ENCODE measurements at places on chromosomes 2 and 18.
A peak's percentile ranks its signal among the peaks of the same experiment; 100 is the strongest.

GRCh38 chr2:33277002-33277426, 199.4 kb upstream of the RASGRP3 start:
- no peak for DNase-seq

- no peak for DNase-seq
Observed at GRCh38 chr2:55111570-55112228, 61.4 kb upstream of the RTN4 start.

GRCh38 chr2:154713675-154714074, 15.2 kb downstream of the KCNJ3 start:
- DNase-seq, result no peak

DNA sequence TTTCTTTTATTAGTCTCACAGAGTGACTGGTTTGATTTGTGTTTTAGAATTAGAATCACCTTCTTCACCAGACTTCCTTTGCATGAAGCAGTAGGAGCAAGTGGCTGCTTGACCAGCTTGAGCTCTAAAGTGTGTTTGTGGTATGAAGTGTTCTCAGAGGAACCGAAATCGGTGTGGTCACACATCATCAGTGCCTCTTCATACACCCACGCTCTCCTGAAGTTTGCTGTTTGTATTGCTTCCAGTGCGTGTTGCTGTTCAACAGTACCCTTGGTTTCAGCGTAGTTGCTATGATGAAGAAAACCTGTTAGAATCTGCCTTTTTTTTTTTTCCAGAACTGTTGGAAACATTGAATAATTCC, 77.9 kb downstream of the LIMS1 start:
- no peak for DNase-seq

DNA sequence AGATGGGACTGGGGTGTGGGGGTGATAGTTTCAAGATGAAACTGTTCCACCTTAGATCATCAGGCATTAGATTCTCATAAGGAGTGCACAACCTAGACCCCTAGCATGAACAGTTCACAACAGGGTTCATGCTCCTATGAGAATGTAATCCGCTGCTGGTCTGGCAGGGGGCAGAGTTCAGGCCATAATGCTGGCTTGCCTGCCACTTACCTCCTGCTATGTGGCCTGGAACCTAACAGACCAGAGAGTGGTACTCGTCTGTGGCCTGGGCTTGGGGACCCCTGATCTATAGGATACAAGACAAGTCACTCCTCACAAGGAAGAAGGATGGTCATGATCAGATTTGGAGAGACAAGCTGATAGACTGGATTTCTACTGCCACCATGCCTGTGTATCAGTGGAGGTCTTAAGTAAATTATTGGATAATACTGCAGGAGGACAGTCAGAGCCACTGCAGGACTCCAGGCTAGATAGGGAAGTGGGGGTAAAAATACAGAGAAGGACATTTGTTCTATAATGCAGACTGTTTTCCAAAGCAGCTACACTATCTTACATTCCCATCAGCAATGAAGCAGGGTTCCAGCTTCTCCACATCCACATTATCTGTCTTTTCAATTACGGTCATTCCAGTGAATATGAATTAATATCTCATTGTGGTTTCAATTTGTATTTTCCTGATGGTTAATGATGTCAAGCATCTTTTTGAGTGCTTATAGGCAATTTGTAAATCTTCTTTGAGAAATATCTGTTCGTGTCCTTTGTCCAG, 28.8 kb upstream of the APOB start:
- DNase-seq, result no peak

- DNase-seq, result peak; percentile 72
Observed at GRCh38 chr2:147910990-147911473, 66.2 kb downstream of the ACVR2A start.

DNA sequence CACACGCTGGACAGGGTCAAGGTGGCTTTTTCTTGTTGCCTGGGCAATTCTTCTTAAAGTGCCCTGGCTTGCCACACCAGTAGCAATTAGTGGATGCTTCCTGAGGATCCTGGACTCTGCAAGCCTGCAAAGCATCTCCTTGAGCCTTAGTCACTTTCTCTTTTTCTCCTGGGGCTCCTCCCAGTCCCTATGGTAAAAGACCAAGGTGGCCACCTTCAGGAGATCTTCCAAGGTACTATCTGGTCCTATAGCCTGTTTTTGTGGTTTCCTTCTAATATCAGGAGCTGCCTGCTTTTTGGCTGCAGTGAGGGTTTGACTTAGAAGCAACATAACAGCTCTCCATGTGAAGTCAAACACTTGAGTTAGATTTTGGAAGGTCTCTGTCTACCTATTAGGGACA, 33.3 kb upstream of the GMCL1 start:
- no peak for DNase-seq

- DNase-seq, result no peak
Observed at GRCh38 chr18:35982409-35983114, 10.1 kb downstream of the RMP24 start.

DNA sequence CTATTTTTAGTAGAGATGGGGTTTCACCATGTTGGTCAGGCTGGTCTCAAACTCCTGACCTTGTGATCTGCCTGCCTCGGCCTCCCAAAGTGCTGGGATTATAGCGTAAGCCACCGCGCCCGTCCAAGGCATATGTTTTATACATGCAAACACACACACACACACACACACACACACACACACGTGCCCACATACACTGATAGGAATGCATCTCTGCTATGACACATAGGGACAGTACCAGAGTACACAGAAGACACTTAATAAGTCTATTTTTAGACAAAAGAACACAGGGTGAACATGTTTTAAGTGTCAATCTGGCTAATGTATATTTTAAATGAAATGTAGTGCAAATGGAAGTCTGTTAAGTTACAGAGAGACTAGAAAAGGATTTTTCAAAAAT, 10.7 kb upstream of the RNF103 start:
- DNase-seq, result no peak

DNA sequence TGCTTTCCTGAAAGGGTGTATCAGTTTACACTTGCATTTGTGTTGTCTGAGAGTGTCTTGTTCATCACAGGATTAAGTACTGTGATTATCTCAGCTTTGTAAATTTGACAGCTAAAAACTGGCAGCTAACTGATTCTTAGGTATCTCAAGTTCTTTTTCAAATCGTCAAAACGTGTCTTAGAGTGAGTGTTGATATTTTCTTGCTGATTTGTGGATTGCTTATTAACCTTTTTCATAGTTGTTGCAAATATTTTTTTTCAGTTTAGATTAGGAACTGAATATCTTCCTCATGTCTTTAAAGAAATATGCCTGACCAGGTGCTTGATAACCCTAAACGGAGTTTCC, 41.9 kb downstream of the LRRFIP1 start:
- DNase-seq, result no peak

GRCh38 chr2:8355102-8355859, 326.6 kb upstream of the ID2 start:
- DNase-seq, result no peak

DNA sequence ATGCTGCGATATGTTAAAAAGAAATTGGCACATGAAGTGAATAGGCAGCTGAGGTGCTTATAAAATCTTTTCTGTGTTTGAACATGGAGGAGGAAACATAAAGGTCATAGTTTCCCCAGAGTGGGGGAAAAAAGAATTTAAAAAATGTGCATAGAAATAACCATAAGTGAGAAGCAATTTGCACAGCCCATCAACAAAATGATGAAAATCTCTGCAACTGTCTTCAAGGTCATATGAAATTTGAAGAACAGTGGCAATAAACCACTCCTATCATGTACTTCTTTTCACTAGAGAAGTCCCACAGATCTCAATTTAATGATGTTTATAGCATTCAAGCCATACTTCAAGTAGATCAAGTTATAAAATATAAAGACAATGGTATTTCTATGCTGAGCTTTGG, 46.7 kb upstream of the ZNF804A start:
- no peak for DNase-seq

GRCh38 chr2:204504594-204504993, 40.7 kb upstream of the PARD3B start:
- no peak for DNase-seq

DNA sequence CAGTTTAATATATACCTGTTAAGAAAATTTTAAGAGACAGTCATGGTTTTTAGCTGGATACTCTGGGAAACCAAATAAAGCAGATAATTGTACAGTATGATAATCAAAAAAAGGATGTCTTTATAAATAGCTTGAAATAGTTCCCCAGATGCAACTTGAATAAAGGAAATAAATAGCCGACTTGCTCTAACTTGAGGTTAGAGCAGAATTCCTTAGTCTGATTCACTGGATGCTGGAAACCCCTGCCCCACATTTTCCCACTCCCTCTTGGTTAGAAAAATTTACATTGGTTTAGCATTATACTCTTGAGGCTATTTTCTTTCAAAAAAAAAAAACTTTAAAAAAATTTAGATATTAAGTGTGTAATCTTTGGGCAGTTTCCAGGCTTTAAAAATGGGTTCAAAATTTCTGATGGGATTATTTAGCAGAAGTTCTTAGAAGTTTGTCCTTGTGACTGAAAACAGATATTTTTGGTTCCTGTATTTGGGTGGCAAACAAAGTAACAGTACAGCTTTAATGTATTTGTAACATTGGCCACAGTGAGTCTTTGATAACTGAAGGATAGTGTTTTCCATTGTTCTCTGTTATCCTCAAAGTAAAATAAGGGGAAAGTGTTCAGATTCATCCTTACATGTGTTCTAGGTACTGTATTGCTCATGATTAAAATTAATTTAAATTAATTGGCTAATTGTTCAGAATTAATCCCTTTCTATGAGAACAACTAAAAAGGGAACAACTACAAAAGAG, 39.6 kb downstream of the ITGAV start:
- DNase-seq, result no peak

DNA sequence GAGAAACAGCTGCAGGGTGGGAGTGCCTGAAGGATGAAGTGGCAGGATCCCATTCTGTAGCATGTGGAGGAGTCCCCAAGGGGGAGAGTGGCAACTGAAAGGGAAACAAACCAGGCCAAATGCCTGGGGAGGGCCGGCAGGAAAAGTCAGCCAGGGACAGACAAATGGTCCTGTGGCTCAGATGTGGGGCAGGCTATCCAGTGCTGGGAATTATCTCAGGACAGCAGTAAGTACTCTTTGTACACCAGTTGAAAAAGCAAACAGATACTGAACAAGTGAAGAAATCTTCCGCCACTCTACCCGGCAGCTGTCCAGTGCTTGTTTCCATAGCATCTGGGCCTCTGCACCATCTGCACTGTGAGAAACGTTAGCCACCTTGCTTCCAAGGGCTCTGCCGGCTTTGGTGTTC, 408.9 kb downstream of the LRATD1 start:
- no peak for DNase-seq

- DNase-seq, result no peak
Observed at GRCh38 chr2:42031281-42032223, 16.3 kb upstream of the PKDCC start.

- no peak for DNase-seq
Observed at GRCh38 chr2:203580844-203581243, 45.7 kb upstream of the RAPH1 start.

DNA sequence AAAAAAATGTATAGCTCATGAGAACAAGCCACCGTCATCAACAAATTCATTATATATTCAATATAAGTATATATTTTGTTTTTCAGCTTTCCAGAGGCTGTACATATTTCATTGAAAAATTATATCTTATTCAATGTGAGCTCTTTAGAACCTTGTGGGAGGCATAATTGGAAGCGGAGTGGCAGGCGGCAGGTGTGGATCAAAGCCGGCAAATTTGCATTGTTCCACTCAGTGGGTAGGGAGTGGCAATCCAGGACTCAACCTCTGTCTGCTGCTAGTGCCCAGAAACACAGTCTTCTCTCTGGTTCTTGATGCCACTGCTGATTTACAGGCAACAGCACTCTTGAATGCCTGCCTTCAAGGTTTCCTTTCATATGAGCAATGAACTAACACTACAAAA, 46.9 kb downstream of the GCA start:
- no peak for DNase-seq

GRCh38 chr2:39487398-39488250, 50.5 kb upstream of the MAP4K3 start:
- no peak for DNase-seq

DNA sequence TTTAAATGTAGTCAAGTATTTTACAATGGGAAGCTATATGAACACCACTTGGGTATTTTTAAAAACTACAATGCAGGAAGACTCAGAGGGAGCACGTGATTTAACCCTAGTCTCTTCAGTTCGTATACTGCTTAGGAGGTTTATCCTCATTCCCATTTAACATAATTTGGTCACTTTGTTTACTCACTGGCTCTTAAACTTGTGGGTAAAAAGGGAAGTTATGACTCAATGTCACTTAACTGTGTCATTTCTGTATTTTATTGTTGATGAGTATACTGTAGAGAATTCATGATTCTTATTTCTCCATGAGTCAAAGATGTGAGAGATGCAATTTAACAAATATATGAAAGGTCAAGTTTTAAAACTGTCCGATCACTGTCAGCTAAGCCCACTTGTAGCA, 48.2 kb downstream of the SLC66A3 start:
- no peak for DNase-seq

DNA sequence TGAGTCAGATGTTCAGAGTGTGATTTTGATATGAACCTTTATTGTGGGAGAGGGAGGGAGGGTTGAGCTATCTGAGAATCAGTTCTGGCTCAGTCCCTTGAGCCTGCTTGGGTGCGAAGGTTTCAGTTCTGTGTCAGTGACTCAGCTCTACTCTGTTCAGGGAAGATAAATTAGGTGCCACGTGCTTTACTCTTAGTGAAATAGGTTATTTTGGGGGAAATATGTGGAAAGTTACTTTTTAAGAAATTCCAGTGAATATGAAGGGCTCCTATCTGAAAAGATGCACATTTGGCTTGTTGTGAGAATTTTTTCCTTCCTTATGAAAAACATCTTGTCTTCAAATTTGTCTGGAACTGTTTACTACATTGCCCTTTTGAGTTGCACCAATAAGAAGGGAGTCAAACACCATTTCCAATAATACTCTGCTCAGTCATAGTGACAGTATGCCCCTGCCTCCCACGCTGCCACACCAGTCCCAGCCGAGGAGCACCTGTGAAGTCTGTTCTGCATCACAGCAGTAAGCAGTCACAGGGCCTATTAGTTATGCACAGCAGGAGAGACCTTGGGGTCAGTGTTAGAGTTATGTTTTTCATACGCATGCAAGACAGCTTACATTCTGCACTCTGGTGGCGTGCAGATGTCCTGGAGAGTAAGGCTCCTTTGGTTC, 32.8 kb upstream of the DNAH7 start:
- DNase-seq, result no peak

DNA sequence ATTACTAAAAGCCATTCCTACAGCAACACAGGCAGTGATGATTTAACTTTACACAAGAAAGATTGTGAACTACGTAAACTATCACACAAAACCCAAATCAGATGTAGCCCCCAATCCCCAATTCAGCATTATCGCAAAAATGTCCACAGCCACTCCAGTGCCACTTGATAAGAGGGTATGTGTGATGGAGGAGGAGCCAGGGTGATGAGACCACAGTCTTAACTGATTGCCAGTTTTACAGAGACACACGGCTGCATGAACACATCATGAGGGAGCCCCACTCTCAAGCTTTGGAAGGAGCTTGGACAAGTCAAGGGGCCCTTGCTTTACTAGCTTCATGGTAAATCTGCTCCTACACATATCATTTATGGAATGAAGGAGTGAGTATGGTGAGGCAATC, 116.0 kb downstream of the FAM161A start:
- DNase-seq, result no peak

DNA sequence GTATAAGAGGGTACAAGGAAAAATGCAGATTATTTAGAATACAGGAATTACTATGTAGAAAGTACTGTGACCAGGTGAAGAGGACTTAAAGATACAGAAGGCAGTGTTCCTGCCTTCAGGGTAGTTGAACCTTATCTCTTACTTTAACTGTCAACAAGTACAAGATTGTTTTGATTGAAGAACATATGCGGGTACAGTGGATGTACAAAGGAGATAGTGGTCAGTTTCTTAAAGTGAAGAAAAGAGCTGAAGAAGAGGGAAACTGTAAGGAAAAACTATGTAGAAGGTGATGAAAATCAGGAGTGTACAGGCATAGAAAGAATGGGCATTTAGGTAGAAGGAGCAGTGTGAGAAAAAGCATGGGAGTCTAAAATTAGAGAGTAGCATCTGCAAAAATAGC, 2.2 kb downstream of the RALBP1 start:
- DNase-seq, result no peak
